ENCODE measurements at places on chromosomes 1 and 21. TPM values are rescaled to one million over a fixed set of nuclear protein-coding genes. Genes with fewer than 3 reads are reported as not detected.

The LINGO4 gene
- not detected for total RNA-seq

The LCE6A gene
- 0.18 TPM for total RNA-seq

The GUCA2A gene
- total RNA-seq: not detected

The RNU1-1 gene
- 4,441 TPM for total RNA-seq

The SYTL1 gene
- 42.3 TPM for total RNA-seq

The MARK1 gene
- 16.2 TPM for total RNA-seq

The GPR3 gene
- 2.4 TPM for total RNA-seq
